Naive thymus-derived CD8-positive, alpha-beta T cell (primary cell): ENCODE measurements at places on chromosomes 2 and 18. TPM values are rescaled to one million over a fixed set of nuclear protein-coding genes. Genes with fewer than 3 reads are reported as not detected.

AGXT gene
- polyA plus RNA-seq: not detected

GREB1L gene
- not detected for polyA plus RNA-seq

ASB18 gene
- polyA plus RNA-seq: not detected

SRBD1 gene
- 14.4 TPM for polyA plus RNA-seq

IL1F10 gene
- not detected for polyA plus RNA-seq

COLEC11 gene
- polyA plus RNA-seq: not detected
